Inflammatory macrophage (primary cell): ENCODE measurements at places on chromosomes 1 and 21.

DNA sequence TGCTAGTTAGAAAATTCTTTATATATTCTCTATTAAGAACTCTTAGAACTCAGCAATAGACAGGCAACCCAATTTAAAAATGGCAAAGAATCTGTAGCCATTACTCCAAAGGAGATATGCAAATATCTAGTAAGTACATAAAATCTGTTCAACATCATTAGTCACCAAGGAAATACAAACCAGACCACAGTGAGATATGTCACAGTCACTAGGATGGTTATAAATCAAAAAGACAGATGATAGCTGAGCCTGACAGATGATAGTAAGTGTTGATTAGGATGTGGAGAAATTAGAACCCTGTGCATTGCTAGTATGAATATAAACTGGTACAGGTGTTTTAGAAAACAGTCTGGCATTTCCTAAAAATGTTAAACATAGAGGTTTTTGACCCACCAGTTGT is 26.6 kb downstream of the SRSF11 start:
- DNase-seq: no peak

- DNase-seq: no peak
These were observed 5.2 kb downstream of the GRIK3 start for GRCh38 chr1:37028981-37029617.

- DNase-seq: no peak
These were observed 64.0 kb upstream of the CHRM3 start for GRCh38 chr1:239322369-239322768.

DNA sequence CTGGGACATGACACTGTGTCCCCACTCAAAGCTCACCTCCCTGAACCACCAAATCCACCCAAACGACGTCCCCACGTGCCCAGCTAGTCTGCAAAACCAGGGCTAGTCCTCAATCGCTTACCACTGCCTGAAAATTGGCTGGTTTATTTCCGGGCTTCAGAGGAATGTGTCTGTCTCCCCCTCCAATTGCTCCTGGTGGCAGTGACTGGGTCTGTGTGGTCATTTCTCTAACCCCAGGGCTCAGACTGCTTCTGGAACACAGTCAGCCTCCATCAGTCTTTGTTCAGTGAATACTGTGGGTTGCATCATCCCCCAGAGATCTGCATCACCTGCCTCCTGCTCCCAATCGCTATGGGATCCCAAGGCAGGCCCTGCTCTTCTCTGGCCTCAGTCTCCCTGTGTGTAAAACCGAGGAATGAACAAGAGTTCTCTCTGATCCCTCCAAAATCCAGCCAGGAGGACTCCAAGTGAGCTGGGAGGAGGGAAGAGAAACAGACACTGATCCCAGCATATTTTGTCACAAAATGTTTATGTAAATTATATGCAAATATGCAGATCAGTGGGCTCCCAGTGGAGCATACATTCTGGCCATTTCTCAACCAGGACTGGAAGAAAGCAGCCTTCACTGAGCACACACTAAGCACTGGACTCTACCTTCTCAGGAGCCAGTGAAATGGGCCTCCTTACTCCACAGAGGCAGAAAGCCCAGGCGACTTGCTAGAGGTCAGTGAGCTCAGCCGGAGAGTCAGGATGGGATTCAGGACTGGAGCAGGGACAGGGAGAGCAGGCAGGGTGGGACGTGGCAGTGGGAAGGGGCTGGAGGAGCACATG is 20.9 kb downstream of the SDC3 start:
- DNase-seq: no peak

- peak; percentile 50 for DNase-seq
These were observed 2.0 kb downstream of the GLUL start for GRCh38 chr1:182389619-182390047.

GRCh38 chr1:67948151-67949080 is 102.0 kb downstream of the DIRAS3 start:
- no peak for DNase-seq

DNA sequence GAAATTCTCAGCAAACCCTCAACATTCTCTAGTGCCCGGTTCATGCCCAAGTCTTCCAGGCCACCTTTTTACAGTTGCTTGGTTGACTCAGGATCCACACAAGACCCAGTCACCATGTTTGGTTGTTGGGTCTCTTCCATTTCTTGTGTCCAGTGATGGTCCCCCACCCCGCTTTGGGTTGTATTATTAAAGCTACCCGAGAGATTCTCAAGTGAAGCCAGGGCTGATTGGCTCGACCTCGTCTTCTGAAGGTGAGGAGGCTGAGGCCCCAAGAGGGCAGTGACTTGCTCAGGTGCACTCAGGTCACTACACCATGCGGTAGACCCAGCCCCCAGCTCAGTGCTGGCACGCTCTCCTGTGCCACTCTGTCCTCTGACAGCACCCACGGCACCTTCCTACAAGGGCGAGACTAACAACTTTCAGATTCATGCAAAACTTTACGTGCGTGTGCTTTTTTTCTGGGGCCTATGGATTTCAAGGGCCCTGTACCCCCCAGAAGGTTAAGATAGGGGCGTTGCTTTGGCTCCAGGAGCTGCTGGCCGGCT is 50.3 kb downstream of the CAPN9 start:
- DNase-seq: no peak

- no peak for DNase-seq
These were observed 806.2 kb downstream of the PLA2G4A start for GRCh38 chr1:187634940-187635339.

GRCh38 chr1:51867479-51868232 is 10.9 kb downstream of the NRDC start:
- DNase-seq: no peak

DNA sequence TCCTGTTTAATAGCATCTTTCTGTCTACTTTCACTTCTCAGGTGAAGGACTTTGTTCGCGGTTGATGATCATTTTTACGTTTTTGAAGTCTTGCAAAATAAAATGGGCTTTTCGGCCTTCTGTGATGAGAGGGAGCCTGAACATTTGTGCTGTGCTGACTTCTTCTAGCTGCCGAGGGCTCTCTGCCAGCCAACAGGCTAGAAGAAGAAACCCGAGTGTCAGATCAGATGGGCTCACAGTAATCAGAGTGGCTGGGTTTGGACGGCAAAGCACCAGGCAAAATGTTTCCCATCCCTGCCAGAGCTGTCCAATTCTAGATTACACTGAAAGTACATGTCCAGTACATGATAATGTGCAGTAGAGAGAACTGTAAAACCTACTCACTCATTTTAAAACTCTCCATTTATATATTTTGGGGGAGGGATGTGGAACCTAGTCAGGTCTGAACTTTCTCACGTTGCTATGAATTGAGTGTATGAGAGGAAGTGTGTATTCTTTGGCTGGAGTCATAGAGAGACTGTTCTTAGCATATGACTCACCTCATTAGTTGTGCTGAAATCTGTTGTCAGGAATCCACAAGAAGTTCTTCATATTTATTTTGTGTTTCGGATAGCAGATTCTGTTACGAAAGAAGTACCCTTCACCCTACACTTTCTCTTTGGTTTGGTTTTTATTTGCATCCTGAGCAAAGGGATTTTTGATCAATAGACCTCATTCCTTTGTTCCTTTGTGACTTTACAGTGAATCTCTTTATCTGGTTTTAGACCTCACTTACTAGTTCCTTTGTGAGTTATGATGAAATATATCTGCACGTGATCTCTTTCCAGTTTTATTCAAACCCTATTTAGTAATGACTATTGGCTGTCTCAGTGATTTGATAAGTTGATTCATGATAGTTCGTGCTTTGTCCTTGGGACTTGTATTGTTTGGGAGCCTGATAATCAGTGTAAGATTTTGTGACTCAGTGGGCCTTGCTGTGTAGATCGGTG is 4.8 kb downstream of the ATP1A1 start:
- peak; percentile 75 for DNase-seq

- no peak for DNase-seq
These were observed 60.9 kb downstream of the FGGY start for GRCh38 chr1:59357645-59358320.

- DNase-seq: no peak
These were observed 143.3 kb upstream of the JUN start for GRCh38 chr1:58927041-58927721.

DNA sequence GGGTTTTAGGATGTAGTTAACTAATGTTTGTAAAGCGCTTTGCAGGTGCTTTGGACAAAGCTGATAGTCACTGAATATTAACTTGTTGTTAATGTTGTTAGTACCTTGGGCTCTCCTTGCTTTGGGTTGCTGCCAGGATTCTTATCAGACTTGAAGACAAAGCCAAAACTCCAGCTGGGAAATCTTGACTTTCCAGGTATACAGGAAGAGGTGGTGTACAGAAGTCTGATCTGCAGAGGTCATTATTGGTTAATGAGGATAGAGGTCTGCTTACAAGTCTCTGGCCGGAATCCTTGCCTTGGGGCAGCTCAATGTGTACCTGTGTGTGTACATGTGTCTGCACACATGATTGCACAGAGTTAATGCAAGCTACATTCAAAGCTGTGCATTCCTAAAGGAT is 96.0 kb upstream of the POU3F1 start:
- DNase-seq: no peak

DNA sequence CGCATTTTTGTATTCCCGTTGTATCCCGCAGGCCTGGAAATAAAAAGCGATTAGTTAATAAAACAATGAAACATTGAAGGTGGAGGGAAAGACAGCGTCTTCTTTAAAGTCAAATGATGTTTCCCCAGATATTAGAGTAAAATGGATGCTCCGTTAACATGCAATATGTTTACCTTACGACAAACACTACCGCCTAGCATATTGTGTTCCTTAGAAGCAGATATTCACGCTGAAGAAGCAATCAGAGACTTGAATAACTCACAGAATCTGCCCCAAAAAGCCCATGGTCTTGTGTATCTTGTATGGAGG is 583 bp upstream of the B4GALT3 start:
- DNase-seq: no peak

DNA sequence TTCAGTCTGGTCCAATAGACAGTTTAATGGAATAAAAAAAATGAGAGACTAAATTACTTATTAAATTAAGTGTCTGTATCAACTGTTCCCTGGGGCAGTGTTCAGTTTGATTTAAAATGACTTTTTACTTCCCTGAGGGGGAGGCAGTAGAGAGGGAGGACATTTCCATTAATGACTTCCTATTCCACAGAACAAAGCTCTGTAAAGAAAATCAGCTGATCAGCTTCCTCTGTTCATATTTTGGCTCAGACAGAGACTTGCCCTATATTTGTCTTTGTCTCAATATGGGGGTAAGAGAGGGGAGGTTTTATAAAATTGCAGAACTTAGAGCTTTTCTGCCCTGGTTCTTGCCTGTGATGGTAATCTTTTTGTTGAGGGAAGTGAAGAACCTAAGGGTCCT is 8.4 kb downstream of the CFAP126 start:
- peak; percentile 92 for DNase-seq

GRCh38 chr1:181986907-181987305 is 74.6 kb downstream of the ZNF648 start:
- DNase-seq: no peak

GRCh38 chr1:202568410-202568809 is 141.8 kb downstream of the SYT2 start:
- no peak for DNase-seq

DNA sequence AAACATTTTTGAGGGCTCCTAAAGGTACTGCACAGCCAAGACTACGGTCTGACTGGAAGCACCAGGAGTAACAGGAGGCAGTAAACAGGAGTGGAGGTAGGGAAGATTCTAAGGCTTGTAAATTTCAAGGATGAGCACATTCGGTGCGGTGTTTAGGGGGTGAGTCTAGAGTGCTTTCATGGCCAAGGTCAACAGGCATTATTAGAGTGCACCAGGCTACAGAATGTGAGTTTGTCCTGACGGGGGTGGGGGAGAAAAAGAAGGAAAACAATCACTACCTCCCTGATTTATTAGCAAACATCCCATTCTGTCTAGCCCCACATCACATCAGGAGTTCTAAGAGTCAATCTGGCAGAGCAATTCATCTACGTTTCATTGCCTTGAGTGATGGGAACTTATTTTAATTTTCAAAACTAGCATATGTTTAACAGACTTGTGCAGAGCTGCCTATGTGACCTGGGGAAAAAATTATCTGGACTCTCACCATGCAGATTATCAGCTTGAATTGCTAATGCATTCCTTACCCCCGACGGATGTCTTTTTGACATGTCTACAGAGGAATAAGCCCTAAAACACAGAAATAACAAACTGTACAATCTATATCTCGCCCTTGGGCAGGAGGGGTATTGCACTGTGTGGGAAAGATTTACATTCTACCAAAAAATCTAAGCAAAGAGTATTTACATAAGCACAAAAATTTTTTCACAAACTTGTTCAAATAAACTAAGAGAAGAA is 45.0 kb downstream of the APP start:
- no peak for DNase-seq

- no peak for DNase-seq
These were observed 64.7 kb downstream of the RGL1 start for GRCh38 chr1:183869664-183870063.

- DNase-seq: no peak
These were observed 2.5 kb upstream of the ST3GAL3 start for GRCh38 chr1:43704838-43705237.

DNA sequence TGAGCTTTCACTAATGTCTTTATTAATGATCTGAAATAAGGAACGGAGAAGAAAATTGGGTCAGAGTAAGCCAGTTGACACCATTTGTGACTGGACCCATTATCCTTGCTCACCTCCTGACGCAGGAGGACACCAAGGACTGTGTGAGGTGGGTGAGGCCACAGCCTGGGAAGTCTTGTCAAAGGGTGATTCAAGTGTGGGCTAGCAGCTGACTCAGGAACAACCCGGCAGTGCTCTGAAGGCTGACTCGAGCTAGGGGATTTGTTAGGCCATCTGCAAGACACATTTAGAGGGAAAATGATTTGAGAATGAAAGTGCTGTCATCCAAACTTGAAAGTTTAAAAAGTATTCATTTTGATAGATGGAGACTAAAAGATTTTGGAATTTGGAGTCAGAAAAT is 21.2 kb downstream of the PRRX1 start:
- DNase-seq: no peak

- DNase-seq: peak; percentile 31
These were observed 31.6 kb upstream of the RPTN start for GRCh38 chr1:152190589-152190988.

DNA sequence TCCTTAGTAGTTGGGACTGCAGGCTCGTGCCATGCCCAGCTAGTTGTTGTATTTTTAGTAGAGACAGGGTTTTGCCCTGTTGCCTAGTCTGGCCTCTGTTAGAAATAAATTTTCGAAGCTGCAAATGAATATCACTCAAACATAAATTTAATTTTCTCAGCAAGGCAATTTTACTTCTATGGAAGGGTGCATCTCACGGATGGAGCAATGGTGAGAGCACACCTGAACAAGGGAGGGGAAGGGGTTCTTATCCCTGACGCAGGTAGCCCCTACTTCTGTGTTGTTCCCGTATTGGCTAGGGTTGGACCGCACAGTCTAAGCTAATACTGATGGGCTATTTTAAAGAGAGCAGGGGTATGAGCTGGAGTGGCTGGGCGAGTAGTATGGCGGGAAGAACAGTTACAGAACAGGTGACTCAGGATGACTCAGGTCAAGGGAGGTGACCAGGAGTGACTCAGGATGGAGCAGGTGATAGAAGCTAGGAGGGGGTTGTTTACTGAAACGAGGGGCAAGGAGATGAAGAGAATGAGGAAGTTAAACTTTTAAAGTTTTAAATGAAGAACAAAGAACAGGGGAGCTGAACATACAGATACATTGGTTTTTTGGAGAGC is 7.5 kb downstream of the MDM4 start:
- no peak for DNase-seq

GRCh38 chr1:109725510-109725909 is 13.5 kb downstream of the GSTM5 start:
- DNase-seq: no peak
